ENCODE measurements at places on chromosomes 16 and 17. TPM values are rescaled to one million over a fixed set of nuclear protein-coding genes. Genes with fewer than 3 reads are reported as not detected.

Gene GNG13
- not detected for total RNA-seq

Gene CKLF
- 159 TPM for total RNA-seq

DNA sequence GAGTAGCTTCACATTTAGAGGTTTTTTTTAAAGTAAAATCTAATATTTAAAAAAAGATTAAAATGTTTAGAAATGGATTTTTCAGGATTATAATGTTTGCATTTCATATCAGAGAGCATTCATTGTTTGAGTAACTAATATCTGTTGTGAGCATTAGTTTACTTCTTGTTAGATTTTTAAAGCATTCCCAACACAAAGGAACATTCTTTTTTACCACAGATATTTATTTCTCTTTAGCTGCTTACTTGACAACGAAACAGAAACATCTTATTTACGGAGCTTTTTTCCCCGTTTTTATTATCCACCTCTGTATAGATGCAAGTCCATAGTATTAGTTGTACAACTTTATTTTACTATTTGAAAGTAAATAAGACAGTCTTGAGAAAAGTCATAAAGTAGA is 53.0 kb downstream of the NFAT5 start:
- H3K27ac ChIP-seq, result no peak overlapping the region
- H3K36me3 ChIP-seq, result peaks cover 20% of the 10 kb centered on the region
- peaks cover 22% of the 10 kb centered on the region for H3K4me1 ChIP-seq
- no peak overlapping the region for H3K4me3 ChIP-seq

- peaks cover 8% of the 10 kb centered on the region for H3K4me1 ChIP-seq
- no peak overlapping the region for H3K4me3 ChIP-seq
- peaks cover 34% of the 10 kb centered on the region for H3K27me3 ChIP-seq
- H3K36me3 ChIP-seq, result no peaks in the 10 kb centered on the region
- H3K27ac ChIP-seq, result no peak overlapping the region
- no peak for DNase-seq
These were observed 4.3 kb downstream of the KCNJ2 start for GRCh38 chr17:70173681-70174080.

DNA sequence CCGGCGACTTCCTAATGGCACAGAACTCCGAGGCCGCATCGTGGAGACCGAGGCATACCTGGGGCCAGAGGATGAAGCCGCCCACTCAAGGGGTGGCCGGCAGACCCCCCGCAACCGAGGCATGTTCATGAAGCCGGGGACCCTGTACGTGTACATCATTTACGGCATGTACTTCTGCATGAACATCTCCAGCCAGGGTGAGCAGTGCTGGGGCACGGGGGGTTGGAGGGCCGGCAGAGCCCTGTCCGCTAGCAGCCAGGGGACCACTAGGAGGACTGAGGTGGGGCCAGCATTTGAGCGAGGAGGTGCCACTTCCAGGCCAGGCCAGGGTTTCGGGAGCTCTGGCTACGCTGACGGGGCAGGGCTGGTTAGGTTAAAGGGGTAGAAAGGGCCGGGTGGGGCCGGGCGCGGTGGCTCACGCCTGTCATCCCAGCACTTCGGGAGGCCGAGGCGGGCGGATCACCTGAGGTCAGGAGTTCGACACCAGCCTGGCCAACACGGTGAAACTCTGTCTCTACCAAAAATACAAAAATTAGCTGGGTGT is 5.1 kb downstream of the MPG start:
- no peak overlapping the region for H3K4me3 ChIP-seq
- H3K27me3 ChIP-seq, result no peaks in the 10 kb centered on the region
- peaks cover 29% of the 10 kb centered on the region for H3K4me1 ChIP-seq
- no peak for DNase-seq
- peaks cover 15% of the 10 kb centered on the region for H3K36me3 ChIP-seq

- no peak overlapping the region for H3K4me3 ChIP-seq
- H3K4me1 ChIP-seq, result no peaks in the 10 kb centered on the region
- no peak for DNase-seq
- no peaks in the 10 kb centered on the region for H3K36me3 ChIP-seq
- H3K27me3 ChIP-seq, result no peaks in the 10 kb centered on the region
These were observed 616.0 kb upstream of the CDH11 start for GRCh38 chr16:65737831-65738230.

DNA sequence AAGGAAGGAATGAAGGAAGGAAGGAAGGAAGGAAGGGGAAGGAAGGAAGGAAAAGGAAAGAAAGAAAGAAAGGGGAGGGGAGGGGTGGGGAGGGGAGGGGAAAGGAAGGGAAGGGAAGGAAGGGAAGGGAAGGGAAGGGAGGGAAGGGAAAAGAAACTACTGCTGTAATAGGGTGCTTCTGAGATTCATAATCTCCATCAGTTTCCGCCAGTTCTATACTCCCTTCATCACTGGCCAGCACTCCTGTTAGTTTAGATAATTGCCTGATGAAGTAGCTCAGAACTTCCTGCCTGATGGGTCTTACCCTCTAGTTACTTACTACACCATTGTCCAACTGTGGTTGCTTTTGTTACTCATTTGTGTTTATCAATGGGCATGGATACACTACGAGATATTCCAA is 2.0 kb upstream of the KRTAP9-6 start:
- H3K4me1 ChIP-seq, result no peaks in the 10 kb centered on the region
- H3K4me3 ChIP-seq, result no peak overlapping the region
- H3K36me3 ChIP-seq, result no peaks in the 10 kb centered on the region

DNA sequence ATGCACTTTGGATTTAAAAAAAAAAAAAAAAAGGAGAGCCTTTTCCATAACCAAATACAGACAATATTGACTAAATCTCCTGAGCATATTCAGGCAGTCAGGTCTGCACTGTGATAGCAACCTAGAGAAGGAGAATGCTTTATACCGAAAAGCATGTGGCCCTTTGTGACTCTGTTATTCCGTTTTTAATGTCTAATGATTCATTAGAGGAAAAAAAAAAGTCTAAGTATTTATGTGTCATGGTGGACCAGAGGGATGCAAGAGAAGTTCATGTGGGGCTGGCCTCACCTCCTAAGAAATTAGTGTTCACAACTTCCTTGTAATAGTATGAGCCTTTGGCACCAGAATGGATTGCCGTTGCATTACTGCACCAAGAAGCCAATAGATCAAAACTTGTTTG is 11.3 kb upstream of the VWA3A start:
- H3K36me3 ChIP-seq, result peaks cover 9% of the 10 kb centered on the region
- peaks cover 7% of the 10 kb centered on the region for H3K4me1 ChIP-seq
- DNase-seq, result no peak
- H3K27me3 ChIP-seq, result no peaks in the 10 kb centered on the region

Gene PRDM7
- not detected for total RNA-seq

Gene FBXO39
- 0.29 TPM for total RNA-seq

All from activated T-helper 1 cell treated with anti-CD3 and anti-CD28 coated beads, Interleukin-12 subunit alpha, Interleukin-12 subunit beta, Interleukin-2, Interleukin-4 antibody, amounts not matched to agents 30 ng/mL and 10 ng/mL and 1 ng/mL, durations not matched to agents 14 hours and 24 hours and 36 hours (primary cell).